ENCODE measurements at places on chromosomes 2 and 18. TPM values are rescaled to one million over a fixed set of nuclear protein-coding genes. Genes with fewer than 3 reads are reported as not detected.

The SCN3A gene
- total RNA-seq: not detected

GRCh38 chr18:34806527-34806926, 96.4 kb downstream of the DTNA start:
- H3K36me3 ChIP-seq: no peaks in the 10 kb centered on the region
- no peaks in the 10 kb centered on the region for H3K4me1 ChIP-seq
- no peak for DNase-seq
- no peak overlapping the region for H3K4me3 ChIP-seq

GRCh38 chr2:122866095-122866494, 1110.6 kb downstream of the TSN start:
- H3K36me3 ChIP-seq: no peaks in the 10 kb centered on the region
- H3K4me1 ChIP-seq: no peaks in the 10 kb centered on the region
- H3K27me3 ChIP-seq: no peaks in the 10 kb centered on the region

- peaks cover 19% of the 10 kb centered on the region for H3K36me3 ChIP-seq
- DNase-seq: no peak
- H3K27me3 ChIP-seq: no peaks in the 10 kb centered on the region
- H3K4me1 ChIP-seq: peaks cover 47% of the 10 kb centered on the region
- H3K4me3 ChIP-seq: no peak overlapping the region
These were observed 32.5 kb downstream of the INPP5D start for GRCh38 chr2:233092432-233093165.

The DYNAP gene
- total RNA-seq: not detected

Data from activated CD4-positive, alpha-beta memory T cell treated with anti-CD3 and anti-CD28 coated beads for 36 hours (primary cell).